Kidney tubule cell (primary cell): ENCODE measurements at places on chromosomes 16 and 17.
A peak's percentile ranks its signal among the peaks of the same experiment; 100 is the strongest.

DNA sequence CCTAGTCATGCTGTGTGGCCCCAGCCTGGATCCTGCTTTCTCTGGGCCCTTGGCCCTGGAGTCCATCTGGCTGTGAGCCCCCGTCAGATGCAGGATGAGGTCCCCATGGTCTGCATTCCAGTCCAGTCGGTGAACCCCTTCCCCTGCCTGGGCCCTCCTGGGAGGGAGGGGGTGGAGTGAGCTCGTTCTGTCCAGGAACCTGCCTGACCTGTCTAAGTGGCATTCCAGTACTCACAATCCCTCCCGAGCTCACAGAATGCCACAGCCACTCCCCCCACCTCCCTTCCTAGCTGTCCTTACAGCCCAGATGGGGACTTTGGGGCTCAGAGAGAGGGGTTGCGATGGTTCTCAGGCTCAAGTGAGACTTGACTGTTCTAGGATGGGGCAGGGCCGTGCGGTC is 15.5 kb downstream of the SPNS2 start:
- no peak for DNase-seq

DNA sequence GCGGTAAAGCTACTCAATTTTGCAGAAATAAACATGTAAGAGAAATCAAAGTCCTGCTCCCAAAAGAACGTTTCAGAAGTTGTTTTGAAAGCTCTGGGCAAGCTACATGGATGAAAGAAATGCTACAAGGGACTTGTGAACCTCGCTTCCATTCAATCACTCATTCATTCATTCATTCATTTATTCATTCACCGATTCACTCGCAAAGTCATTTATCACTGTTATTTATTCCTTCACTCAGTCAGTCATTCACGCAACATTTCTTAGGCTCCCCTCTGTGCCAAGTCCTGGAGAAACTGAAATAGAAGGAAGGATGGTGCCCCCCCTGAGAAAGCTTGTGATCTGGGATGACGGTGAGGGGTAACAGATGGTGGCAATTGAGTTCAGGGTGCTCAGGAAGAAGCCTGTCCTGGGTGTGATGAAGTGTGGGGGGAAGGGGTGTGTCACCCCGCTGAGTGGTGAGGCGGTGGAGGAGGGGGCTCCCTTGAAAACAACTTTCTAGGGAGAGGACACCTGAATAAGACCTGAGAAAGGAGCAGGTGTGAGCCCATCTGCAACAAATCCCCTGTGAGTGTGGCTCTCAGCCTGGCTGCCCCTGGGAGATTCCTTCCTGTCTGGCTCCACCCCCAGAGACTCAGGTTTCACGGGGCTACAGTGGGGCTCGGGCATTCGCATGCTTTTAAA is 36.3 kb upstream of the PRSS54 start:
- DNase-seq, result no peak

- no peak for DNase-seq
Observed at GRCh38 chr16:1011316-1012082, 29.9 kb downstream of the SOX8 start.

DNA sequence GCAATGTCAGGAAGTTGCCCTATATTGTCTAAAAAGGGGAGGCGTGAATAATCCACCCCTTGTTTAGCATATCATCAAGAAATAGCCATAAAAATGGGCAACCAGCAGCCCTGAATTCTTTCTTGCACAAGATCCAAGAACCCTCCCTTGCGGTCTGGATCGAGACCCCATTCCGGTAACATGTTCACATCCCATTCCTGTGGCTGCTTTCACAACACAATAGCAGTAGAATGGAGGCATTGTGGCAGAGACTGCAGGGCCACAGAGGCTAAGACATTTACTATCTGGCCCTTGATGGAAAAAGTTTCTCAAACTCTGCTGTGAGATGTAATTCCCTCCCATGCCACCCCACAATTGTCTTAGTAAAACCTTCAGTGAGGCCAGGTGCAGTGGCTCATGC is 73.2 kb downstream of the RMI2 start:
- no peak for DNase-seq

DNA sequence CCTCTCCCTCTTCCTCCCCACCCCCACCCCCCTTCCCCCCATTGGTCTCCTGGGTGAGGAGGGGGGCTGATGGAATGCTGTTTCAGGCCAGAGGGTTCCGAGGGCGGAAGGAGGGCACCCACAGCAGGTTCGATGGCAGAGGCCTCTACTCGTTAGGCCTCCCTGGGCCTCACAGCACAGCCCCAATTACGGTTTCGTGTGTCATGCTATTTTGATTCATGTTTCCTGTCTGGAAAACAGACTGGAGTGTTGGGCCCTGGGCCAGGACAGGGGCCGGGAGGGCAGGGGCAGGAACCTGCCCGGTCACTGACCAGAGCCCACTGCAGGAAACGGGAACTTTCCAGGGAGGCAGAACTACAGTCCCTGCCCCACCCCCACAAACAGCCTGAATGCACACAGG is 138.2 kb downstream of the C16orf95 start:
- peak; percentile 85 for DNase-seq

GRCh38 chr16:86771506-86772460 is 193.4 kb downstream of the FOXL1 start:
- DNase-seq, result peak; percentile 68

- peak; percentile 71 for DNase-seq
Observed at GRCh38 chr17:72587773-72588511, 467.1 kb downstream of the SOX9 start.

GRCh38 chr17:49878931-49879904 is 31.3 kb upstream of the TAC4 start:
- DNase-seq, result peak; percentile 22
